ENCODE measurements at places on chromosomes 5 and 9.

DNA sequence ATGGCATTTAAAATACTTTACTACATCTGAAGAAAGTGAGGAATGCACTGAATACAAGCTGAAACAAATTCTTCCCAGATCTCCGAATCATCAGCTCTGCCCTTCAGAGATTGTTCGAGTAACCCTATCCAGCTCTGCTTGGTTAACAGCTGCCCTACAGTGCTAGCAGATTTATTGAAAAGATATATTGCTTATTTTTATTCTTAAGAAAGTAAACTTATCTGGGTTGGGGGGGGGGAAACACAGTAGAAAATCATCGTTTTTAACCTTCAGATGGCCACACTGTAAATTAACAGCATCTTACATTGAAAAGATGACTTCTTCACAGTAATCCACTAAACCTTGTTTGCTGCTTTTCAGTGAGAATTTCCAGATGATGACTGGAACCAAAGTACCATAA, 210.8 kb downstream of the NFIB start:
- DNase-seq = no peak

DNA sequence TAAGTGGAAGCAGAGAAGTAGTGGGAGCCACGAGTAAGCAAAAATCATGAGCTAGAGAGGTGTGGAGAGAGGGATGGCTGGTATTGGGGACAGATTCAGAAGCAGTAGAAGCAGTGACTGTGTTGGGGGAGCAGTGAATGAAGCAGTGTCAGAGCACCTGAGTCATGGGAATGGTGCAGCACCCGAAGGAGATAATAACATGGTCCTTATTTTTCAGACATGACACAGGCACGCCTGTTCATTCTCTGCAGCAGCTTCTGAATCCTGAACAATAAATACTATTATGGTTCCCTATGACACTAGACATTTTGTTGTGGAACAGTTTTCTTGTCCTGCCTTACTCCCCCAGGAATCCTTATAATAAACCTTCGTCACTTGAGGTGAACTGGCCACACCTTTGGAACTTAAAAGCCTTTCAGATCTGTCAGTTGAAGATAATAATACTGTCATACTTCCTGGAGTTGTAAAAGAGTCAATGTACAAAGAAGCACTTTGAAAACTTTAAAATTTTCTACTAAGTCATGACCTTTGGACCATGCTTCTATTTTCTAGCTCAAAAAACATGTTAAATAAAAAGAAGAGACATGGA, 7.0 kb upstream of the RASA1 start:
- DNase-seq = no peak

DNA sequence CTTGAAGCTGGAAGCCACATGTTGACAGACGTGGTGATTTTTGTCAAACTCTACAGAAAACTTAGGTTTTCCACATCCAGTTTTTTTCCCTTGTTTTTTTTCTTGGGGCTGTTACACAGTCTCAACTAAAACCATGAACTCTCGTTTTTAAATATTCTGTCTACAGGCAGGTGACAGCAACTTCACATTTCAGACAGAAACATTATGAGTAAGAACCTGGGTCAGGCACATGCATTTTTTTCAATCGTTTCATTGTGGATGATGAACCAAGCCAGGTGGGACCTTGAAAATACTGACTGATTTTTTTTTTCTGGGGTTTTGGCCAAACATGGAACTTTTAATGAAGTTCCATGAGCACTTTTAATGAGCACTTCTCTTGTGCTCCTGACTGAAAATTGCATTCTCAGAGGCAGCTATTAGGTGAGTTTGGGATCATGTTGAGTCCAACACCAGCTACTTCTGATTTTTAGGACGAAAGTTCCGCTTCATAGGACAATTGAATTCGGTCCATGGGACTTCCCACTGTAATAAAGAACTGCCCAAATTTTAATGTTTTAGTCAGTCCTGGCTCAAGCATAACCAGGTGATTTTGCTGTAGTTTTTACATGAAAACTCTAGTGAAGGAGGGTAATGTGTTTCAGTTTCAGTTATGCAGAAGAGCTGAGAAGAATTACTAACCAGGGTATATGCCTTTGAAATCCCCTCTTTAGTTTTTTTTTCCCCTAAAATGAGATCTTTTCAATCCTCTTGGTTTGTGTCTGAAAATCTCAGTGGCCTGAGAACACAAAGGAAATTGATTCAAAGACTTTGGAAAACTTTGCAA, 93.2 kb upstream of the ADAMTS16 start:
- no peak for DNase-seq

DNA sequence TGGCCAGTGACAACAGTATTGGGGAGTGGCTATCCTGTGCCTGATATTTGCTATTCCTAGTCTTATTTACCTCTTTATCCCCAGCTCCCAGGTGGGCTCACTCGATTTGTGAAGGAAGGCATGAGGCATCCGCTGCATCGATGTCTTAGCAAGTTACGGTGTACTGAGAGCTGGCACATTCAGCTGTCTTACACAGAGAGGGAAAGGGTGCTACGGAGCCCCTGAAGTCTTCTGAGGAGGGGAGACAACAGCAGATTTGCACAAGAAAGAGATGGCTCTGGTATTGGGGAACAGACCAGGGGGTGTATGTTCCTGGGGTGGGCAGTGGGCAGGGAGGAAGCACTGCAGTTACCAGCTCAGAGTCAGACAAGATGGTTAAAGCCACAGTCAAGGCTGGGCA, 172.6 kb downstream of the FGF18 start:
- DNase-seq = no peak

- DNase-seq = no peak
Observed at GRCh38 chr5:131952301-131952857, 6.9 kb upstream of the MEIKIN start.

Data from iPS DF 6.9 (cell line).